ENCODE measurements at places on chromosomes 4 and X.

GRCh38 chr4:139465922-139466321, 12.0 kb downstream of the RAB33B start:
- DNase-seq = no peak

DNA sequence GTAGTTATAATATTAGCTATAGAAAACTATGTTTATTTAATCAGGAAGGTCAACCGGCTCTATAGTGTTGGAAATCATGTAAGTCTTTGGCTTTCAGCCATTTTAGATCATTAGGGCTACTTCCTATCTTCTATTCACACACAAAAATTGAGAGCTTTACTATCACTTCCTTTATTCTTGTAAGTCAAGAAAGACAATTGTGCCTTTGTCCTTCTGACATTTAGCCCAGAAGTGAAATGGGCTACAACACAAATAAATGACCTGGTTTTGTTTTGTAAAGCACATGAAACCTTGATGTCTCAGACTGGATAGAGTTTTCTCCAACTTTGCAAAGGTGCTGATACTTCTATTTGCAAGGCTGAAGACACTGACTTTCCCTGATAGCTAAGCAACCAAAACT, 122.4 kb upstream of the ACSL4 start:
- no peak for DNase-seq

- DNase-seq = peak; percentile 1
These were observed 1.2 kb upstream of the MORF4L2 start for GRCh38 chrX:103687696-103688201.

GRCh38 chr4:59612235-59612634, 1587.9 kb upstream of the ADGRL3 start:
- DNase-seq = no peak

- no peak for DNase-seq
These were observed 164.0 kb downstream of the ASMT start for GRCh38 chrX:1778817-1779216.

DNA sequence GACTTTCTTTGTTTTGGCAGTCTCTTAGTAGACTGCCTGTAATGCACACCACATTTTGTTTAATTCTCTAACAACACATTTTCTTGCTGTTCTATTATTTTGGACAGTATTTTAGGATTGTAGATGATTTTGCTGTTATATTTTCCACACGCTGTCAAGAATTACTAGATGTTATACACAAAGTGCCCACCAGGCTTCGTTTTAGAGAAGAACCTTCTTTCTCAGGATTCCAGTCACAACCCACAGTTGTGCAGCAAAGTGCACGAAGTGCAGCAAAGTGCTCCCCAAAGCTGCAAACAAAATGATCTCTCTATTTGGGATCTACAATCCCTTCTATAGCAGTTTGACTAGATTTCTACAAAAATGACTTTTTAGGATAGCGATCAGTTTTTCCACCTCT, 2.4 kb downstream of the ZNF141 start:
- DNase-seq = no peak

GRCh38 chr4:109610489-109610888, 50.4 kb downstream of the MCUB start:
- DNase-seq = no peak

GRCh38 chr4:71189471-71189870, 149.3 kb upstream of the SLC4A4 start:
- DNase-seq = no peak

GRCh38 chr4:53349091-53349491, 16.8 kb downstream of the SCFD2 start:
- DNase-seq = no peak

DNA sequence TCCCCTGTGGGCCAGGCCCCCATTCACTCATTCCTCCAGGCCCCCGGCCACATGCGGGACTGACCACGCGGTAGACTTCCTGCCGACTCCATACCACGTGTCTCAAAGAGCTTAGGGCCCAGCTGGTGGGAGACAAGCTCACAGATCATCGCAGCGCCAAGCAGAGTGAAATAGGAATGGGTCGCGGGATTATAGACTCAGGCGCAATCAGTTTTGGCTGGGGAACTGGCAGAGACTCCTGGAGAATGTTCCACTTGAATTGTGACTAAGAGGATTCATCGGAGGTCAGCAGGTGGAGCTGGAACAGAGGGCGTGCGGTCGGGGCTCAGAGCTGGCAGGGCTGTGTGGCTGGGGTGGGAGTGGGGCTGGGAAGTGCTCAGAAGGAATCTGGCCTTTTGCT, 15.6 kb downstream of the ATP2B3 start:
- DNase-seq = no peak

- no peak for DNase-seq
These were observed 8.6 kb upstream of the ARHGAP10 start for GRCh38 chr4:147723326-147723725.

DNA sequence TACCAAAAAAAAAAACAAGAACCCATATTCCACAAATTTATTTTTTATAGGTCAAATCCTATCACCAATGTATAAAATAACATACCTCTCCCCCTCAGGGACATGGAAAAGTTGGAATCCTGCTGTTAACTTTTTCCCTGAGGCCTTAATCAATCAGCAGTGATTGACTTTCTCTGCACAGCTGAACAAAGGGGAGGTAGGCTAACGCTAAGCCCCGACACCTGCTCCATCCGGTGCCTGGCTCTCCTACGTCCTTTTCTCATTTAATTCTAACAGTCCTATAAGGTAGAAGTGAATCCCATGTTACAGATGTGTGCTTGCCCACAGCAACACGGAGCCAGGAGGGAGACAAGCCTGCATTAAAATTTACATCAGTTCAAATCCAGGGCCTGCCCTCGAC, 2.8 kb downstream of the CENPU start:
- no peak for DNase-seq

DNA sequence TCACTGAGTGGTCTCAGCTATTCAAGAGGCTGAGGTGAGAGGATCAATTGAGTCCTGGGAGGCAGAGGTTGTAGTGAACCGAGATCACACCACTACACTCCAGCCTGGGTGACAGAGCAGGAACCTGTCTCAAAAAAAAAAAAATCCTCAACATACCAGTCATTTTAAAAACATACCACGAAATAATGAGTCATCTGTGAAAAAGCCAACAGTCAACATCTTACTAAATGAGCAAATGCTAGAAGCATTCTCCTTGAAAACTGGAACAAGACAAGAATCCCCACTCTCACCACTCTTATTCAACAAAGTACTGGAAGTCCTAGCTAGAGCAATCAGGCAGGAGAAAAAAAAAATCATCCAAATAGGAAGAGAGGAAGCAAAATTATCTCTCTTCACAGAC, 104.0 kb upstream of the ARHGEF9 start:
- DNase-seq = no peak

GRCh38 chr4:39928538-39928937, 49.2 kb downstream of the PDS5A start:
- no peak for DNase-seq

- DNase-seq = no peak
These were observed 626.5 kb upstream of the GALNTL6 start for GRCh38 chr4:171186700-171187099.

DNA sequence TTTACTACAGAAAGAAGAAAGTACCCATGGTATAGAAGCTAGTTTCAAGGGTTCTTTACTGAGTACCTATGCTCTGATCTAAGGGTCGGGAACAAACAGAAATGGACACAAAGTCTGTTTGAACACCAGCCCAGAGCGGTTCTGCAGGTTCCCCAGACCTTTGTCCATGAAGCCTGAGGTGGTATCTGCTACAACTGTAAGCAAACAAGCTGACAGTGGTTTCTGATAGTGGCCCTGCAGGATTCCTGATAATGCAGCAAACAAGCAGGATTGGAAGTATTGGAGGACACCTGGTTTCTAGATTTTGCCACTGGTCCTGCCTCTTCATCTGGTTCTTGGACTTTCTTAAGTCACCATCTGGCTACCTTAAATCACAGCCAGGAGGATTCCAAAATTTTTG, 23.7 kb downstream of the SMPX start:
- no peak for DNase-seq

GRCh38 chr4:153198719-153199118, 5.5 kb upstream of the TRIM2 start:
- no peak for DNase-seq

DNA sequence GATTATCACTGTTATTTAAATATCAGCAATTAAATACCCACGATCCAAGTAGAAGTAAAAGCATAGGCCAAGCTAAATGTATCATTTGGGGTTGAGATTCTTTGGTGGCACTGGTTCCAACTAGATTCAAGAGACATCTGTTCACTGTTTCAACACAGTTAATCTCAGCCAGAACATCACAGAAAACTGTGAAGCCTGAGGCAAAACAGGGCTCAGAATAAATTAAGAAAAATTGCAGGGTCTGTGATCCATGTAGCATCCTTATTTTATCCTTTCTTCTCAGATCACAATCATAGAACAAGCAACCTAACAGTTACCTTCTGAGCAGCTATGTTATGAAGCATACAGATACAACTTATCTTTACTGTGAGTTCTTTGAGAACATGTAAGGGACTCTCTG, 23.7 kb downstream of the YTHDC1 start:
- DNase-seq = no peak

DNA sequence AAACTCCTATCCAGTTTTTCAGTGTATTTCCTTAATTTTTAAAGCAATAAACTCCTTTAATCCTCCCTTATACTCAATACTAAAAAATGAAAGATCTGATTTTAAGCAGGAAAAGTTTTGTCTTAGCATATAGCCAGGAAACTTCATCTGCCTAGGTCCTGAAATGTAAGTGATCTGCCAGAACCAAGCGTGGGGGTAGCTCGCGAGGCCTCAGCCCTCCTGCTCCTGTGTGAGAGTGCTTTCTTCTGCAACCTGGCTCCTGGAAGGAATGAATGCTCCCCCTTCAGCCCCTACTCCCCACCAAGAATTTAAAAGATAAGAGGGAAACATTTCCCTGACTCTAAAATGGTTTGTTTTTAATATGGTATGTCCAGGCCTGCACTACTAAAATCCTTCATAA, 160.1 kb downstream of the CBR4 start:
- no peak for DNase-seq

- DNase-seq = no peak
These were observed 32.1 kb upstream of the MSN start for GRCh38 chrX:65635378-65635777.

DNA sequence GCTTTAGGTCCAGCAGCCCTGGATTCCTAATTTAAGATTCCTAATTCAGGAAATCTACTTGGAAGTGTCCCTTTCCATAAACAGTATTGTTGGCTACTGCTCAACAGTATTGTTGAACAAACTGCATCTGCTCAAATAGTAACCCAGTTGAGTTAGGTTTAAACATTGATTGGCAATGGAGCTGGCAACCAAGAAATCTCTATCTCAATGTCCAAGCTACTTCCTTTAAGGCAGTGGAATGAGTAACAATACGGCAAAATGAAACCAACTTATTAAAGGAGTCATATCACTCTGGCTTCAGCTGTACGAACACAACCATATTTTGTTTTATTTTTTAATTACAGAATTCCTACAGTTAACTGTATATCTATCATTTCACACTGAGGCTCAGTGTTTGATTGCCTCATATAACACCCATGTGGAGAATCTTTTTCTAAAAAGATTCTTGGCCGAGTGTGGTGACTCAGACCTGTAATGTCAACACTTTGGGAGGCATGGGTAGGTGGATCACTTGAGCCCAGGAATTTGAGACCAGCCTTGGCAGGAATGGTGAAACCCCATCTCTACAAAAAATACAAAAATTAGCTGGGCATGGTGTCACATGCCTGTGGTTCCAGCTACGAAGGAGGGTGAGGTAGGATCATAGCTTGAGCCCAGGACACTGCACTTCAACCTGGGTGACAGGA, 71.7 kb upstream of the IL13RA1 start:
- no peak for DNase-seq

Measured in stimulated activated CD8-positive, alpha-beta memory T cell treated with anti-CD3 and anti-CD28 coated beads, Interleukin-4, amount 100 ng/mL, for 4 hours (primary cell).